ENCODE measurements at places on chromosomes 2 and 18.

- no peak for DNase-seq
These were observed 639.7 kb upstream of the SYT4 start for GRCh38 chr18:43916984-43917383.

DNA sequence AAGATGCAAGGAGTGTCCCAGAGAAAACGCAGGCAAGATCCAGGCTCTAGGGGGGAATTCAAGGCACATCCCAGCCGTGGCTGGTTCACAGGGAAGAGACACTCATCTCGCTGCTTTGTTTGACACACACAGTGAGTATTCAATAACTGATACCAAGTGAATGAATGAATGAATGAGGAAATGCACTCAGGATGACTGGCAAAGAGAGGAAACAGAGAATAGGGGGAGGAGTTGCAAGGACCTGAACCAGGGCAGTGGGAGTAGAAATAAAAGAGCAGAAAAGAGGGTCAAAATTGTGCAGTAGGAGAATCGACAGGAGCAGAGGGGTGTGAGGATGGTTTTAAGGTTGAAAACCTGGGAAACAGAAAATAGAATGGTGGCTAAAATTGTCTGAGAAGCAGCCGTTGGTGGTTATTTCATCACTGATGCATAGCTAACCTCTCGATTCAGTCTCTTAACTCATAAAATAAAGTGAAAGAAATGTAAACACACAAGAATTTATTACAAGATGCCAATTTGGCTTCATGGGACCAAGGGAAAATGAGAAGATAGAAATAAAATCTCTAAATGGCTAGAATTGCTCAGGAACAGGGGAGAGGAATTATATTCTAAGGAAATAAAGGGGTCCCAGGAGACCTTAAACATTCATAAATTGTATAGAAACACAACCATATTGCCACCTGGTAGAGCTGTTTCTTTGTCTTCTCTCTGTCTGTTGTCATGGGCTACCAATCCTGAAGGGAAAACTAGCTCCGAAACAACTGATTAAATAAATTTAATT is 63.9 kb upstream of the PHLPP1 start:
- no peak for DNase-seq

DNA sequence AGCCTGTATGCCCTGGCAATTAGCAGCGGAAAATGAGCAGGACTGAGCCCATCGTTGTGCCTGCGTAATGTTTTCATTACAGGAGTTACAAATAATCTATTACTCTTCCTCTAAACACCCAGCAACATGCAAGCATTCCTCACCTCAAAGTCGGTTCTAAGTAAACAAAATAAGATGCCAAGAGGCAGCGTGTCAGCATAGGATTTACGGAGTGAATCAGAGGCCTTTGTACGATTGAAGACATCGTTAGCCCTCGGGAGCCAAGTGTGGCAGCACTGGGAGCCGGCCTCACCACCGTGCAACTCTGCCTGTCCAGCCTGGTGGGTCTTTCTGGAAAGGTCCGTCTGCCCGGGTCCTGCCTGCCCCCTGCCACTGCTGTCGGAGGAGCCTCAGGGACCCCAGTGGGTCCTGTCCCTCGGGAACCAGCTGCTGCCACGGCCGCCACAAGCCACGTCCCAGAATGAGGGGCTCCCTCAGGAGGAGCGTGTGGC is 80.1 kb upstream of the CTDP1 start:
- no peak for DNase-seq

DNA sequence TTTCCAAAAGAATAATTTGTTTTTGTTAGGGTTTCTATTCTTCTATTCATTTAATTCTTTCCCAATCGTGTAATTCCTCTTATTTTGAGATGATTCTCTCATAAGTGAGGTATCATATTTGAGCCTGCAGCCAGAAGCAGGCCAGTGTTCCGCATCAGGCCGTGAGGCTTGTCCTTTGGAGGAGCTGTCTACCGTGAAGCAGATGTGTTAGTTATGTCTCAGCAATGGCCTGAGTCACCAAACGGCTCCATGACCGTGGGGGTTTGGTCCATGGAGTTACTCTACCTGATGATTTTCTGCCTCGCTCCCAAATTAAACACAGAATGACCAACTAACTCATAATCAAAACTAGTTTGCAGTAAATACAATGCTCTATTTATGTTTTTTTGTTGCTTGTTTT is 64.2 kb upstream of the TMEM87B start:
- no peak for DNase-seq

DNA sequence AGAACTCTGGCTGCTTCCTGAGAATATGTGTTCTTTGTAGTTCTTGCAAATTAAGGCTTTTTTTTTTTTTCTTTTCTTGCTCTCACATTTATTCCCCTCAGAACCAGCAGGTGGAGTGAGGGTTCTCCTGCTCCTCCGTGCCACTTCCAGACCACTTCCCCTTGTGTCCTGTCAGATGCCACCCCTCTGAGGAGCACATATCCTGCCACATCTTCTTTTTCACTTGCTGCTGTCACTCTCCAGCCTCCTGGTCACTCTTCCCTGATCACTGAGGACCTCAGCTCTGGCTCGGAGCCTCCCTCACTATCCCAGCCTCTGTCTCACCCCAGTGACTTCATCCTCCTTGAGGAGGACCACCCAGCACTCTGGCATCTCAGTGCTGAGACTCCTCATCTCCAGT is 100.5 kb downstream of the TACR1 start:
- peak; percentile 31 for DNase-seq

GRCh38 chr18:12005538-12006487 is 24.5 kb downstream of the IMPA2 start:
- peak; percentile 25 for DNase-seq

DNA sequence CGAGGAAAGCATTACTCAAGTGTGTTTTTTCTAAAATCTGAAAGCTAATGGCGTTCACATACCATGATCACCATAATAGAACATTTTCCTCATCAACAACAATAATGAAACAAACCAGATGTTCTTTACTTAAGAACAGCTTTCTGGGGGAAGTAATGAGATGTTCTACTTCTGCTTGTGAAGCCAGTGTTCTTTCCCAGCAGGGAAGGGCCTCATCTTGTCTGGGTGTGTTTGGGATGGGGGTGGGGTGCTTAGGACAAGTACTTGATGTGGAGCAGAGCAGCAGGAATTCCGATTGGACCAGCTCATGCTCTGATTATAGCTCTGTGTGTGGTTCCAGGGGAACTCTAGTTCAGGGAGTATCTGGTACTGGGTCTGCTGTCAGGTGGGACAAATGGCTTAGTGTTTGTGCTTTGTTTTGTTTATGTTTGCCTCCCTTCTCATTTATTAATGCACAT is 163.0 kb upstream of the NOSTRIN start:
- DNase-seq = peak; percentile 6

DNA sequence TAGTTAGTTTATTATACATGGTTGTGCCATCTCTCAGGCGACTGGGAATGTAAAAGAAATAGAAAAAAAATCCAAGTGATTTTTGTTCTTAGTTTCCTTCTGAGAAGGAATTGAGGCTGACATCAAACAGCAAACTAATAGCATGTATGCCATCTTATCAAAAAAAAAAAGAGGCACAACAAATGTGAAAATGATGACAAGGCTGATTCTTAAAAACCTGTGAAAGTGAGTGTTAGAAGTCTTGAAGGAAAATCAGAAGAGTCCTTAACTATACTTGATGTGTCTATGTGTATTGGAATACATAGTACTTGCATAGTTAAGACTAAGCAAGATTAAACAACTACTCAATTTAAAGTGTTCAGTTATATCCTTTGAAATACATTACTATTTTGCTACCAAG is 161.0 kb downstream of the CCDC85A start:
- DNase-seq = no peak

DNA sequence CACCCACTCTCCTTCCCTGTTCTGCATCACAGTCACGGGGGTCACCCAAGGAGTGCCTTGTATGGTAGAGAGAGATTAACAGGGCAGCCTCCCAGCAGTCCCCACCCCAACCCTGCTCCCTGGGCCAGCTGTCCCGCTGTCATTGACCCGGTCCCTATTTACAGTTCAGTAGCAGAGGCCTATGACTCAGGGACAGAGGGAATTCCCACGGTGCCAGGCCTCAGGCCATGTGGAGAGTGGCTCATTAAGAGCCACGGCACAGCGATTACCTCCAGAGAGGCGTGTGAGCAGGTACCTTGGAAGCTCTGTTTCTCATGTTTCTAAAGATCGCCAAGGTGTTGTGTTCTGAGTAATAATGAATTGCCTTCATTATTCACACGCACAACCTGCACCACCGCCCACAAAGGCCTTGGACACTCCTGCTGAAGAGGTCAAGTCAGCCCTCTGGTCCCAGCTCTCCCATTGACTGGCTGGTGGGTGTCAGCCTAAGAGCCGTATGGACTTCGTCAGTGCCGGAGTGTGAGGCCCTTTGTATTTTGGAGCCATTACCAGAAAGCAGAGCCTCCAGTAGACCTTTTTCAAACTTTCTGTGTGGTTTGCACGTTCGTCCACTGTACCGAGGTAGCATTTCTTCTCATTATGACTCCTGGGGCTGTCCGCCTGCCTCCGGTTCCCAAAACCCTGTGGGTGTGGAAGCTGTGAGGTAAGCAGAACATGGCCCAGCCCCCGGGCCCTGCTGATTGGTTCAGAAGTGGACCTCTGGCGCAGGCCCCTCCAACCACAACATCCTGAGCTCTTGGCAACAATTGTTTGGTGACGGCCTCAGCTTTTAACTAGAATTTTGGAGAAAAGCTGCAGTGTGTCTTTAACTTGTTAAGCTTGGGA is 47.0 kb downstream of the SERTAD2 start:
- peak; percentile 91 for DNase-seq

DNA sequence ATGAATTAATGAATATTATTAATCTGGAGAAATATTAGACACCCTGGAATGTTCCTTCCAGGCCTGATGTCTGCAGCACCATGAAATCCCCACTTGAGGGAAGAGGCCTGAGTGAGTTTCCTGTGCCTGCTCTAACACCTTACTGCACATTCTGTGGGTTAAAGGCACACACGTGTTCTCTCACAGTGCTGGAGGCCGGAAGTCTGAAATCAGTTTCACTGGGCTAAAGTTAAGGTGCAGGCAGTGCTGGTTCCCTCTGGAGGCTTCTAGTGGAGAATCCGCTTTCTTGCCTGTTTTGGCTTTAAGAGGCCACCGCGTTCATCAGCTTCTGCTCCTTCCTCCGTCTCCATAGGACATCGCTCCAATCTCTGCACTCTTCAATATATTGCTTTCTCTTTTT is 48.7 kb downstream of the ACKR3 start:
- DNase-seq = no peak

GRCh38 chr2:190891372-190891771 is 10.8 kb downstream of the GLS start:
- DNase-seq = peak; percentile 79

DNA sequence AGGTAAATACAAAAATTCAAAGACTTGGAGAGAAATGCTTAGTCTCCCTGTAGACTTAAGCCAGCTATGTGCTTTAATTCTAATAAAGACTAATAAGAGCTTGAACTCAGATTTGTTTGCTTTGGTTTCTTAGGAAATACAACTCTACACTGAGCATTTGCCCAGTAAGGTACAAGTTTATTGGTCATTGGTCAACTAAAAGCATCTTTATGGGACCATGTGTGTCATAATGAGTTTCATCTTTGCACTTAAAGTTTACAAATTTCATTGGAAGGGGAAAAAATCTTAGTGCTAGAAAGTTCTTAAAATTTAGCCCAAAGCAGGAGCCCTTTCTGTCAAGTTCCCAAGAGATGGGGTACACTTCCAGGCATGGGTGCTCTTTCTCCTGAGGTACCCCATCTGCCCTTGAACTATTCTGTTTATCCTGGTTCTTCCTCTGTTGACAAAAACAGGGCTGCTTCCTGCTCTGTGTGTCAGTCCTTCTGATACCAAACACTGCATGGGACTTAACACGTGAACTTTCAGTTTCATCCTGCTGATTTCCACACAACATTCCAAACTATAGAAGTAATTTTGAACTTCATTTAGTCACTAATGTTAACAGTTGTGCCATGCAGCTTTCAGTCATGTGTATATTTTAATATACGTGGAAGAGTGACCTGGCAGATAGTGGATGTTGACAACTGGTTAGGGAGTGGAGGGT is 200.2 kb downstream of the TPGS2 start:
- DNase-seq = no peak

- no peak for DNase-seq
These were observed 38.6 kb upstream of the SNORC start for GRCh38 chr2:232831496-232831895.
